ENCODE measurements at places on chromosomes 4 and X.

GRCh38 chrX:134287346-134287745 is 50.4 kb downstream of the CCDC160 start:
- no peak for DNase-seq

GRCh38 chr4:15521442-15522039 is 51.9 kb downstream of the CC2D2A start:
- DNase-seq = no peak

DNA sequence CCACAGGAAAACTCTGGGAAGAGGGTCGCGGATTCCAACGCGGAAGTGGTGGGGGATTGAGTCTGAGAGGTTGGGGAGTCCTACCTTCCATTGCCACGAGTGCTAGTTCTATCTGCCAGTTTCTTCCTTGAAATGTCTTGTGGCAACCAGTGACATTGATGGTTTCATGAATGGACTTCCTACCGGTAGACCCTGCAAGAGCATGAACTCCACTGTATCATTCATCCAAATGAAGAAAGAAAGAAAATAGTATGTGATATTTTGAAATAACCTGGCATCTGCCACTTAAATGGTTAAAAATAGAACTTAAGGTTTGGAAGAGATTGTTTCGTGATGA is 1.1 kb upstream of the SLC10A7 start:
- no peak for DNase-seq

DNA sequence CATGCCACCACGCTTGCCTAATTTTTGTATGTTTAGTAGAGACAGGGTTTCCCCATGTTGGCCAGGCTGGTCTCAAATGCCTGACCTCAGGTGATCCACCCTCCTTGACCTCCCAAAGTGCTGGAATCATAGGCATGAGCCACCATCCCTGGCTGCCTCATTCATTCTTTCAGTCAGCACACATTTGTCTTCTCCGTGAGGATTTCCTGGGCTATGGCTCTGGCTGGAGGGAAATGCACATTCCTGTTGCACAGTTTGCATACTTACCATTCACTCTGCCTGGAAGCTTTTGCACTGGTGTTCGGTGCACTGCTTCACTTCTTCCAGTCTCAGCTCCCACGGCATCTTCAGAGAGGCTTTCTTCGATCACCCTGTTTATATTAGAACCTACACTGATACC is 267.8 kb downstream of the STIM2 start:
- no peak for DNase-seq

GRCh38 chr4:10831727-10832408 is 147.3 kb upstream of the CLNK start:
- DNase-seq = no peak

GRCh38 chr4:57073559-57073958 is 36.6 kb downstream of the IGFBP7 start:
- DNase-seq = no peak

GRCh38 chr4:18635531-18635930 is 614.0 kb upstream of the LCORL start:
- DNase-seq = no peak

DNA sequence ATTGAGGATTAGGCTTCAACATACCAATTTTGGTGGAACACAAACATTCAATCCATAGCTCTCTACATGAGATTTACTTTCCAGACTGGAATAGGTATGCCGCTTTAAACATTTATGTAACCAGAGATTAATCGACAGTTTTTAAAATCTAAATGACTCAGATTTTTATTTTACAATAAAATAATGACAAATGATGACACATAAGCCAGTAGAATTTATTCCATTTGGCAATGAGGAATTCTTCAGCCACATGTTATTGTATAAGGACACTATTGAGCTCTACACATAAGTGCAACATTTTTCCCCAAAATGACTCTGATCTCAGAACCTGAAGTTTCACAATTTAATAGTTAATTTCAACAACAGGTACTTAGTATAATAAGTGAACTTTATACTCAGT is 227.0 kb upstream of the PRPS2 start:
- no peak for DNase-seq

GRCh38 chr4:107993969-107994368 is 4.3 kb downstream of the HADH start:
- no peak for DNase-seq

DNA sequence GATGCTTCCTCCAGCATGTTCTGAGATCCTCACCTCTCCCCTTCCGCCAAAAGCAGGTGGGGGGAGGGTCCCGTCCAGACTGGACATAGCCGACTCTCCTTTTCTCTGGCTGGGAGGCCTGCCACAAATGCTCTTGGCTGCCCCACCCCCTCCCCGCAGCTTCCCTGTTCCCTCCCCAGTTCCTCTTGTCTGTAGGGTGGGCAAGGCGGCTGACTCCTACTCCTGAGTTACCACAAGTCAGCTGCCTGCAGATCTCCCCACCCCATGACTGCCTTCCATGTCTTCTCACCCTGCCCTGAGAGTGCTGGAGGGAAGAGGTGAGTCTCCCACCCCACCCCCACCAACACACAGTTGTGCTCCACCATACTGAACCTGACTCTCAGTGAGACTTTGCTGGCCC is 2.9 kb downstream of the ATP6AP1 start:
- DNase-seq = no peak

DNA sequence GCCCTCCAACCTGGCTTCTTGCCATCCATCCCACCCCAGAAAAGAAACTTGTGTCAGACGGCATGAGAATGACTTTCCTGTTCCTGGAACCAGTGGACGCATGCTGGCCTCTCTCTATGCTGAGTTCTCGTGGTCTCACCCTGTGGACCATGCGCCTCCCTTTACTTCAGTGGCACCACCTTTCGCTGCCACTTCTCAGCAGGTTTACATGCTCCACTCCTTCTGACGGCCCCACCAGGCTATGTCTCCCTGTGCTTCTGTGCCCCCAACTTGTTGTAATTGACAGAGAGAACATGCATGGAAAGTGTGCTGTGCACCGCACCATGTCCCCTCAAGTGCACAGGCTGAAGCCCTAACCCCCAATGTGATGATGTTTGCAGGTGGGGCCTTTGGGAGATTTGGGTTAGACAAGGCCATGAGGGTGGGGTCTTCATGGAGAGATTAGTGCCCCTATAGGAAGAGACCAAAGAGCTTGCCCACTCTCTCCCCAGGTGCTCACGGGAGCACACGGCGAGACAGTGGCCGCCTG is 3.1 kb upstream of the PPP2R2C start:
- DNase-seq = no peak

- no peak for DNase-seq
Measured at GRCh38 chrX:136220951-136221350, 30.2 kb downstream of the MAP7D3 start.

DNA sequence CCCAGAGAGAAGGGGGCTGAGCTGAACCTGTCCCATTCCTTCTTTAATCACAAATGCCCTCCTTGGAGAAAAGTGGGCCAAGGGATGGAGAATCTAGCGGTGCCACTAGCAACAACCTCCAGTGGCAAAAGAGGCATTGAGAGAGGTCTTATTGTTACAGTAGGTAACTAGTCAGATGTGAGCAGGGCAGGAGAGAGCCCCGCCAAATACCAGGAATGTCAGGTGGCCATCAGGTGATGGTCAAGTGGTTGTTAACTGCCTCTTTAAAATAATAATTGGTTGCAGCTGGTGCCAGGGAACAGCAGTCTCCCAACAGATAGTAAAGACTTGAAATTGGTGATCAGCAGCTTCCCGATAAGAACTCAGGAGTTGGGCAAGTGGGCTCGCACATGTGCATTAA is 116.1 kb downstream of the EVC2 start:
- no peak for DNase-seq

- DNase-seq = no peak
Measured at GRCh38 chr4:113700602-113701150, 60.9 kb downstream of the CAMK2D start.

DNA sequence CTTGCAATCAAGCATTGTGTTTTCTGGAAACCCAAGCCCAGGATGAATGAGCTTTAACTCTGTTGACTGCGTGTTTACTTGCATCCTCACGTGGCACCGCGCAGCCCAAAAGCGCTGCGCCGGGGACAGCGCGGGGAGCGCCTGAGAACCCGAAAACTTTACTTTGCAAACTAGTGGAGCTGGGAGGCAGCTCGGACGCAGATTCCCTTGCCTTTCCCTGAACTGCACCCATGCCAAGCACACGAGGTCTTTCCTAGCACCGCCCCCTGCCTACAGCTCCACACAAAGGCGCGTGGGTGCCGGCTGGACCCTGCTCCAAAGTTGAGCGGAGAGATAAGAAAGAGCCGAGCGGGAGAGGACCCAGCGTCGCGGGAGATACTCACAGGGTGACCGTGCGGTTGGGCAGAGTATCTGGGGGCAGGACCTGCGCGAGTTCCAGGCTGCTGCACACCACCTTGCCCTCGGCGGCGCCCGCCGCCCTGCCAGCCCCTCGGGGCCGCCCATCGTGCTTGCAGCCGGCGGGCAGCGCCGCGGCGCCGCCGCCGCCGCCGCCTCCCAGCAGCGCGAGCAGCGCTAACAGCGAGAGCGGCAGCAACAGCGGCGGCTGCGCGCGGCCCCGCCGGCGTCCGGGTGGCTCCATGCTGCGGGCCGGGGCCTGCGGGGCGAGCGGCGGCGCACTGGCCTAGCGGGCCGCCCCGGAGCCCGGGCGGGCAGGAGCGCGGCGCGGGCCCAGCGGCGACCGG is 550 bp downstream of the ADGRA3 start:
- DNase-seq = peak; percentile 12

DNA sequence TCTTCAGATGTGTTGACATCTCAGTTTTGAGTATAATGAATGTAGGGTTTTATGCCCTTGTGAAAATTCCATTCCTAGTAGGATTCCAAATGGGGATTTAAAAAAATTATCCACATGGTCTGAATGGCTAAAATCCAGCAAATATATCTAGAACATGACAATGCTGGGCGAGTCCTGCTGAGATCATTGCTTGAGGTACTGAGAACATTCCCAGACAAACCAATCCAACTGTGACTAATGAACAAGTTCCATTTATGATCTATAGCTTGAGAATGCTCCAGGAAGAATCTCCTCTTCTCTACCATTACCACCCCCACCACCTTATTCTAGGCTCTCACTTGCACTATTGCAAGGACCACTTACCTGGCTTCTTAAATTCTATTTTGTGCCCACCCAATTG is 77.2 kb upstream of the IL1RAPL2 start:
- DNase-seq = no peak

DNA sequence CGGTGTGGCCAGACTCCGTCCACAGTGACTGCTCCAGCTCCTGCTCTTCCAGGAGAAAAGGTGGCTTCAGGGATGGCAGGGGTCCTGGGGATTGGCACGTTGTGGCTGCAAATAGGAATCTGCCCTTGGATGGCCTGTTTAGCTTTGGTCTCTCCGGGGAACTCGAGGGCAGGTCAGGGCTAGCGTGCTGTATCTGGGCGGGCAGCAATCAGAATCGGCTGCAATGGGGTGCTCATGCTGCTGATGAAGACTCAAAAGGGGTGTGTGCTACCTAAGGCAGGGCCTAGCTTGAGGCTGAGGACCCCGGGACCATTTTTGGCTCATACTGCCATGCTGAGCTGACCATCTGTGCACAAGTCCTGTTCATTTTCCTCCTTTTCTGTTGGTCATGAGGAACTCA is 51.3 kb downstream of the RGS12 start:
- no peak for DNase-seq

DNA sequence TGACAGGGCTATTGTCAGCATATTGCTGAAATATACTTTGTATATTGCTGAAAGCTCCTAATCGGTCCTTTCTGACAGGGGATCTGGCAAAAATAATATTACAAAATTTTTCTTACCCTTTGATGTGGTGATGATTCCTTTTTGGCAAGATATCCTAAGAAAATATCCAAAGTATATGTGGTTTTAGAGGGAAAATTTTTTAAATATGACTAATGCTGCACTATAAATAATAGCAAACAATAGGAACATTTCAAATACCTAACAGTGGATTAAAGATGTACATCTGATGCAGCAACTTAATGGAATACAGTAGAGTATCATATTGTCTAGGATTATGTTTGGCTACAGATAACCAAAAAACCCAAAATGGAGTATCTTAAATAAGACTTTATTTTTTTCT is 49.6 kb downstream of the RRAGB start:
- no peak for DNase-seq

DNA sequence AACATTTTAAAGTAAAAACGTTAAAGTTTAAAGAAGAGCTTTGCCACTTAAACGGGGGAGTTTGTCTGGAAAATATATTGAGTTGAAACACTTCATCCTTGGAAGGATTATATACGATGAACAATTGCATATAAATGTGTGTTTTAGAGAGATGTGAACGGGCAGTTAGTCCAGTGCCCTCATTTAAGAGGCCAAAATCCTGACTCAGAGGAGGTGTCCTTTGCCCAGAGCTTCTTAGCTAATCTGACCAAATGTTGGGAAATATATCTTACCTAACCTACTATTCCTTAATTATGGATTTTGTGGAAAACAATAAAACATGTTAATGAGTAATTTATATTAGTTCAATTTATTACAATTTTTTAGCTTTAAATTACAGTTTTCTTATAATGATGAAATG is 327.2 kb upstream of the DIPK2B start:
- DNase-seq = no peak

DNA sequence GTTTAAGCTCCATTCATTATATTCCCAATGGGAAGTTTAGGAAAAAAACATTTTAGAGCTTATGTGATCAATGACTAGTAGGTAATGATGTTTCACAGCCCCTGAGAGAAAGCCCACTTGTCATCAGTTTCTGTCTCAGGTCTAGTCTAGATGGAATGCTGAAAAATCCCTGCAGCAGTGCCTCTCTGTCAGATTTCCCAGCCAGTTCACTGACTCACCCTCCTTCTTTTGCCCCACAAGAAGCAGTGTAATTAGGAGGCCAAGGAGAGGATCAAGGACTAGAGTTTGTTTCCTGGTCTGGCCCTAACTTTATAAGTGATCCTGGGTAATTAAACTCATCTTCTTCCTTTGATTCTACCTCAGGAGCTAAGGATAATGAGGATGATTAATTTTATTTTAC is 118.7 kb upstream of the ANXA3 start:
- DNase-seq = no peak

DNA sequence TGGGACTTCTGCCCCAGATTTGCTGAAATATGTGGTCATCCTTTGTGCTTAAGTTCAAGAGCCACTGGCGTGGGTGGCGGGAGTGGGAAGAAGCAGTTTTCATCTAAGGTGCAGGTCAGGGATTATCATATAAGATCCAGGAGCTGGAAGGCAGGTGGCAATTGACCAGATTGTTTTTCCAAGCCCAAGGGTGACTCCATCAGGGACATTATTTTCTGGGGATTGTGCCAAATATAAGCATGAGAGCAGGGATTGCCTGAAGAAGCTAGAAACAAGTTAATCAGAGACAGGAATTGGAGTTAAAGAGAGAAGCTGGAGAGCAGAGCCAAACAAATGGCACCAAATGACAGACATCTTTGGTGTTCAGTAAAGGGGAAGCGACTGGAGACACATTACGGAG is 19.4 kb upstream of the SEL1L3 start:
- no peak for DNase-seq

- DNase-seq = no peak
Measured at GRCh38 chrX:154991476-154991875, 31.0 kb downstream of the F8 start.

DNA sequence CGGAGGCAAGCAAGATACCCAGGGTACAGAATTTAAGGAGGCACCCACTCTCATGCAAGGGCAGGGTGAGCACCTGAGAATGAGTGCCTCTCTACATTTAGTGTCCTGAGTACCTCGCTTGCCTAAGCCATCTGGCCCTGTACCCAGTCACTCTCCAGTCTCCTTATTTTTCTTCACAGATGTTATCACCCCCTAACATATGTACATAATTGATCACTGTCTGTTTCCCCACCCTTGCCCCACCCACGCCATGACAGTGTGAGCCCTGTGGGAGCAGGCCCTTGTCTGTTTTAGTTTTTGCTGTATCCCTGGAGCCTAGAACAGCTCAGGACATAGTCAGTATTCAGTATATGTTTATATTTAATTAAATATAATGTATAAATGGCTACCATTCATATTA is 113.6 kb downstream of the SPRY1 start:
- DNase-seq = no peak

GRCh38 chr4:52554612-52555355 is 104.3 kb downstream of the USP46 start:
- no peak for DNase-seq
